ENCODE measurements at places on chromosomes 1 and 21.

GRCh38 chr1:218982482-218982881 lies 191.2 kb upstream of the LYPLAL1 start:
- no peak for DNase-seq

GRCh38 chr1:59397139-59397858 lies 100.4 kb downstream of the FGGY start:
- DNase-seq, result no peak

- no peak for DNase-seq
Measured at GRCh38 chr1:115702959-115703358, 61.2 kb downstream of the VANGL1 start.

GRCh38 chr1:118563981-118564951 lies 379.2 kb upstream of the SPAG17 start:
- DNase-seq, result no peak

DNA sequence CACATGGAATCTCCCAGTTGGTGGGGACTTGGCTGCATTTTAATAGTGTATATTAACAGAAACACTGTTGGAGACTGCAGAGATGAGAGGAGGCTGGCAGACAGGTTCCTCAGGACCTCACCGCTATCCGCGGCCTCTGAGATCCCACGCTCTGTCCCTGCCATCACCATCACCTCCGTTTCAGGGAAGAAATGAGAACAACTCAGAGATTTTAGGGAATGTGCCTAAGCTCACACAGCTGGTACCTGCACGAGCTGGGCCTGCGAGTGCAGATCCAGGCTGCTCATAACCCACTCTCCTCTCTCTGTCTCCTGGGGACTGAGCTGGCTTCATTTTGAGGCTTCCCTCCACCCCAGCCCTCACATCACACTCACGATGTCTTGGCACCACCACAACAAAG lies 62.0 kb downstream of the UMODL1 start:
- no peak for DNase-seq

GRCh38 chr21:38196036-38196435 lies 60.8 kb upstream of the KCNJ15 start:
- no peak for DNase-seq

GRCh38 chr1:203336097-203336496 lies 14.8 kb downstream of the FMOD start:
- no peak for DNase-seq

- no peak for DNase-seq
Measured at GRCh38 chr1:156003923-156004188, 16.9 kb downstream of the SSR2 start.

DNA sequence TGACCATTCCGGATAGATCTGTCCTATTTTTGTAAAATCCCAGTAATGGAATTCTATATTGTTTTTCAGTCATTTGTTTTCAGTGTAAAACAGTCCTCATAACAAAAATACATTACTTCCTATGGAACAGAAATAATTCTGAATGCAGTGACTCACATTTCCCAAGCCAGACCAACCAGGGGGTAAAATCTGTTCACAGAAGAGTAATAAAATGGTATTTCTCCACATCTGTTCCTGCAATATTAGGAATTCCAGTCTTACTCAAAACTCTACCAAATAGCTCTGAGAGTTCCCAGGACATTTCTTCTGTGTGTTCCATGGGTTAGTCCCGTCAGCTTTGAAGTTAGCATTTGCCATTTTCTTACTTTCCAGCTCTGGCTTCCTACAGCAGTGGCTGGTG lies 2.6 kb upstream of the DDR2 start:
- DNase-seq, result no peak

DNA sequence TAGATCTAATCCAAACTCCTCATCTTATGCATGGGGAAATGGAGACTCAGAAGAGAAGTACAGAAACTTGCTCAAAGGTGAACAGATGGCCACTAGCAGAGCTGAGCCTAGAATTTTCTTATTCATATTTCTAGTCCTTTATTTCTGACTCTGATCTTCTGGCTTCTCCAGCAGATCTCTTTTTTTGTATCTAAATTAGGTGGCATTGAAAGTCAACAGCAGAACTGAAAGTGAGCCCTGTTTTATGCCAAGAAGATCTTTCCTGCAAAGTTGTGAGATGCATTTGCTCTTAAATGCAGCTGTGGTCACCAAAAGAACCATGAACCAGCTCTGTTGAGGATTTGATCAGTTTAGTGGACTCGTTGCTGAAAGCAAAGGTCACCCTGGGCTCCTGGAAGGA lies 75.5 kb downstream of the KAZN start:
- no peak for DNase-seq

DNA sequence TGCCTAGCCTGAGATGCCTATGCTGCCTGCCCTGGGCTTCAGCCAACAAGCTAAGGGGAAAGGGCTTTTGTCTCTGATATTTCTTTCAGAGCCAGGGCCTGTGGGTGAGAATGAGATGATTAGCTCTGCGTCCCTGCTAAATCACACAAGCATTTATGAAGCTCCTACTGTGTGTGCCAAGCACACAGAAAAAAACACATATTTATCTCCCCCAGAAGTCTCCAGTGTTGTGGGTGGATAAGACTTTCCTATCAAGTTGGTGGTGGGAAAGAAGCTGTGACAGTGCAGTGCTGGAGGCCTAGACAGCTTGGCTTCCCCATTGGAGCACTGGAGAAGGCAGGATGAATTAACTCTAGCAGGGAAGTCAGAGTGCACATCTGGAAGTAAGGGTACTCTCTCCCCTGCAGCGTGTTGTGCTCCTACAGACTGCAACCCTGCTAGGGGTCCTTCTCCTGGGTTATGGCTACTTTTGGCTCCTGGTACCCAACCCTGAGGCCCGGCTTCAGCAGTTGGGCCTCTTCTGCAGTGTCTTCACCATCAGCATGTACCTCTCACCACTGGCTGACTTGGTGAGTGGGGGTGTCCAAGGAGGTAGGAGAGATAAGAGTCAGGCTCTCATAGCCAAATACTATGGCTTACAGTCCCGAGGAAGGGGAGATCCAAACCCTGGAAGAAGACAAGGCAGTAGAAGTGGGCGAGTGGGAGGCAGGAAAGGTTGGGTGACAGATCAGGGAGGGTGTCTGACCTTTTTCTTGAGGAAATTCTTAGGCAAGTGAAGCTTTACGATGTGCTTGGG lies 1.7 kb downstream of the SLC50A1 start:
- DNase-seq, result no peak

DNA sequence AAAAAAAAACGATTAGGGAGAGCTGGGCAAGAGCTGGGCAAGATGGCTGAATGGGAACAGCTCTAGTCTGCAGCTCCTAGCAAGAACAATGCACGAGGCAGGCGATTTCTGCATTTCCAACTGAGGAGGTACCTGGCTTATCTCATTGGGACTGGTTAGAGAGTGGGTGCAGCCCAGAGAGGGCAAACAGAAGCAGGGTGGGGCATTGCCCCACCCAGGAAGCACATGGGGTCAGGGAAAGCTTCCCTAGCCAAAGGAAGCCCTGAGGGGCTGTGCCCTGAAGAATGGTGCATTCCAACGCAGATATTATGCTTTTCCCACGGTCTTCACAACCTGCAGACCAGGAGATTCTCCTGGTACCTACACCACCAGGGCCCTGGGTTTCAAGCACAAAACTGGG lies 251.6 kb downstream of the GPATCH2 start:
- no peak for DNase-seq

- no peak for DNase-seq
Measured at GRCh38 chr1:193356249-193356648, 169.8 kb upstream of the B3GALT2 start.

- no peak for DNase-seq
Measured at GRCh38 chr1:162755306-162755705, 35.2 kb upstream of the HSD17B7 start.
